Fibroblast of skin of scalp (primary cell): ENCODE measurements at places on chromosomes 2 and 18.

GRCh38 chr2:233487748-233488345 lies 78.7 kb downstream of the USP40 start:
- no peak for DNase-seq

- no peak for DNase-seq
Observed at GRCh38 chr2:133304344-133304743, 263.9 kb downstream of the NCKAP5 start.

DNA sequence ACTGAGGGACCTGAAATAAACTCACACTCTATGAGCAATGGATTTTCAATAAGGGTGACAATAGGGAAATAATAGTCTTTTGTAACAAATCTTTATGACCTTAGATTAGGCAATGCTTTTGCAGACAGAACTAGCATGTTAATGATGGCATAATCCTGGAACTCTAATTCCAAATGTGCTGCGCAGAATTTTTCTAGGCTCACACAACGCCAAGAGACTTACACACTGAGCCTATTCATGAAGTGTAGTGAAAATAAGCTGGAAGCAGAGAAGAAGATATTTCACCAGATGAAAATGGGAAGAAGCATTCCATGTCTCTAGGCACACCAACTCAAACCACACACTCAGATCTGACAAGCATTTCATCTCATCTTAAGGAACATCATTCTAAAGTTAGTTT lies 178.5 kb downstream of the L3MBTL4 start:
- no peak for DNase-seq

GRCh38 chr2:64145714-64146113 lies 1.5 kb upstream of the PELI1 start:
- no peak for DNase-seq

- DNase-seq = no peak
Observed at GRCh38 chr2:238573065-238573778, 146.5 kb downstream of the ASB1 start.

DNA sequence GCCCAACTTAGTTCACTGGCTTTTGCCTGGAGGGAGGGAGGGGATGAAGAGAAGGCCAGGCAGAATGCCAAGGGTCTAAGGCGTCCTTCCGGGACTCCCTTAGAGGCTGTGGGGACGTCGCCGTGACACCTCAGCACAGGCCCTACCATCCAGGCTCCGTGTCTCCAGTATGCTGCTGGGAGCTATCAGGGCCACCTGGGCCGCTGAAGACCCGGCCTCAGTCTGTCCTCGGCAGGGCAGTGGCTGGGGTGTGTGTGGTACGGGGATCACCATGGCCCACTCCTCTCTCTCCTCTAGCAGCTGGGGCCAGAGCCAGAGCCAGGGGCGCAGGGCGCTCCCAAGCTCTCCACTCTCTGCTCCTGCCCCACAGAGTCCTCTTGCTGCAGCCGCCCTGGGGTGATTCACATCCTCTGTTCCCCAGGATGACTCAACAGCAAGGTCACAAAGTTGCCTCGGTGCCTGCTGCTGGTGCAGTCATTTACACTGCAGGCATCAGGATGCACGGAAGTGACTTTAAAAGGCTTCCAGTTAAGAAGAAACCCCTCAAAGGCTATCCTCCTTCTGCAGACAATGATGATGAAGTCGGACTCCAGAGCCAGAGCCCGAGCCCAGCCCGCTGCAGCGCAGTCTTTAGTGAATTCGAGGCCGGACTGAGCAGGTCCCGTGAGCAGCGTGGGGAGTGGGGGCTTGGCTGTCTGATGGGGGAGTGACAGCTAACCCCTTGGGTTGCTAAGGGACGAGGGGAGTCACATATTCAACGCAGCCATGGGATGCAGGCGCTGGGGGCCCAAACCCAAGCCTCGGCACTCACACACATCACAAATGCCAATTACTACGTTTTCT lies 31.9 kb downstream of the SNORC start:
- peak; percentile 84 for DNase-seq

DNA sequence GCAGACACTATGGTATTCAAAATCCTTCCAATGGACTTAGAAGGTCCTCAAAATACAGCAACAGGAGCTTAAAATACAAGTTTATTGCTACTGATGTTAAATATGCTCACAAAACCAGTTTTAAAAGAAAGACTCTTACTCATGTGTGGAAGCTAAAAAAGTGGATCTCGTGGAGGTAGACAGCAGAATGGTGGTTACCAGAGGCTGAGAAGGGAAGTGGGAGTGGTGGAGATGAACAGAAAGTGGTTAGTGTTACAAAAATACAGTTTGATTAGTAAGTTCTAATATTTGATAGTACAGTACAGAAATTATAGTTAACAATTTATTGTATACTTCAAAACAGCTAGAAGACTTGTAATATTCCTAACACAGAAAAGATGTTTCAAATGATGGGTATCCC lies 12.1 kb downstream of the ADAM17 start:
- DNase-seq = no peak
